ENCODE measurements at places on chromosomes 5 and 9.

GRCh38 chr5:114467729-114468128 lies 105.9 kb downstream of the KCNN2 start:
- DNase-seq: no peak

DNA sequence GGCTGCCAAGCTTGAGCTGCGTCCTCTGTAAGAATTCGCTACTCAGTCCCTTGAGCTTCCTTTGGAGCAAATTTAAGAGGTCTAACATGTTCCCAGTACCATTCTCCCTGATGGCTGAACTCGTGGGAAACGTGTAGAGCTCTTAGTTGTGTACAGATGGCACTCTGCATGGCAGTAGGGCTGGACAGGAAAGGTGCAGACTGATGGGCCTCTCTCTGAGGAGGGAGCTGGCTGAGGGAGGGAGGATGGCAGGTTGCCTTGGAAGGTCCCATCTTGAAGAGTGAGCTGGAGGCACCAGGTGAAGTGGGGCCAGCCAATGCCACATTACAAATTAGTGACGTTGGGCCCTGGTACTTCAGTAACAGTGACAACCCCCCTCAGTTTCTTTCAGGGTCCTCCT lies 495.3 kb downstream of the CCDC171 start:
- no peak for DNase-seq

- no peak for DNase-seq
These were observed 85.4 kb upstream of the FSD1L start for GRCh38 chr9:105362470-105362869.

DNA sequence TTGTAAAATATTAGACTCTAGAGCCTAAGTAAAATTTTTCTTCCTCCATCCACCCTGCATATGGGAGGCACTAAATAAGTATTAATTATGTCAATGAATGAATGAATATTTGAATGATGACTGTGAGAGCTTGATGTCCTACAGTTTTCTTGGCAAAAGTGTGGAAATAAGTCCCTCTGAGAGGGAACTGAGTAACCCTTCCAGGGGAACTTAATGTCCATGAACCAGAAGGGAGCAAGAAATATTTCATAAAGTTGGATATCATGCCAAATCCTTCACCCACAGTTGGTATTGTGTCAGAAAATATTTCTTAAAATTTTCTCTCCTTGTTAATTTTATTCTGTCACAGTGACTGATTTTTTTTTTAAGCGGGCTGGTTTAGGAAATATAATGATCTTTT lies 36.6 kb downstream of the NNT start:
- no peak for DNase-seq

DNA sequence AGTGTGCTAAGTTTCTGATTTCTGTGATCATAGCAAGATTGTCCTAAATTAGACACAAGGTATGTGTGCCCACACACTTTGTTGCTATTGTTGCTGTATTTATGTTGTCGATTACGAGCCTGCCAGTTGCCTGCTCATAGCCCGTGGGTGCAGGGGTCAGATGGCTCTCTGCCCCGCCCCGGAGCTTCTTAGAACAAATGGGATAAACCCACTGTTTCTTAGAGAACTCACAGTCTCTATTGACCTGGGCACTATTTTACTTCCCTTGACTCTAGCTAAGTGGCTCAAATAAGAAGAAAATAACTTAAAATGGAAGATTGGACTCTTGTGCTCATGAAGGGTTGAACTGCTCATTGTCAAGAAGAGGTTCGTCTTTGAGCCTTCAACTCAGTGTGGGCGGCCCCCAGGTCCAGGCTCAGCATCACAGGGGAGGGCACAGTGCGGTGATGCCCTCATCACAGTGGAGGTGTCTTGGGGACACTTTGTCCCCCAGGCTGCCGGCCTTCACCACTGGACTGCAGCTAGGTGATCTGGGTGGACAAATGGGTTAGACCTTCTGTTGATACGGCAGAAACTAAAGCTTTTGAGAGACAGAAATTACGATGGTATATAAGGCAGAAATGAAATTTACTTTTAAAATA lies 155.5 kb downstream of the TENT4A start:
- DNase-seq: no peak

GRCh38 chr9:79166005-79166404 lies 405.8 kb upstream of the TLE4 start:
- DNase-seq: no peak

- DNase-seq: no peak
These were observed 25.6 kb downstream of the PDZD2 start for GRCh38 chr5:31664566-31664965.

- DNase-seq: no peak
These were observed 5.5 kb upstream of the PDLIM7 start for GRCh38 chr5:177502886-177503285.

DNA sequence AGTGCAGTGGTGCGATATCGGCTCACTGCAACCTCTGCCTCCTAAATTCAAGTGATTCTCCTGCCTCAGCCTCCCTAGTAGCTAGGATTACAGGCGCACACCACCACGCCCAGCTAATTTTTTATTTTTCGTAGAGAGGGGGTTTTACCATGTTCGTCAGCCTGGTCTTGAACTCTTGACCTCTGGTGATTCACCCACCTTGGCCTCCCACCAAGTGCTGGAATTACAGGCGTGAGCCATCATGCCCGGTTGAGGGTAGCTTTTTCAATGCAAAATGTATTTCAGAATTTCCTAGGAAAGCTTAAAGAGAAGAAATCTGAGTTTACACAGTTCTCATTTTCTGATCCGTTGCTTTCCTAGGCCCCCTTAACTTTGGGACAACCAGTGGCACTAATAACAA lies 15.7 kb downstream of the BDP1 start:
- no peak for DNase-seq

GRCh38 chr9:69223605-69224004 lies 49.5 kb downstream of the TJP2 start:
- DNase-seq: no peak
